Activated CD4-positive, CD25-positive, alpha-beta regulatory T cell (primary cell): ENCODE measurements at places on chromosomes 5 and 9.

- DNase-seq: no peak
Observed at GRCh38 chr5:54990841-54991258, 5.5 kb upstream of the ESM1 start.

GRCh38 chr9:117114768-117115167 lies 300.1 kb downstream of the ASTN2 start:
- no peak for DNase-seq

DNA sequence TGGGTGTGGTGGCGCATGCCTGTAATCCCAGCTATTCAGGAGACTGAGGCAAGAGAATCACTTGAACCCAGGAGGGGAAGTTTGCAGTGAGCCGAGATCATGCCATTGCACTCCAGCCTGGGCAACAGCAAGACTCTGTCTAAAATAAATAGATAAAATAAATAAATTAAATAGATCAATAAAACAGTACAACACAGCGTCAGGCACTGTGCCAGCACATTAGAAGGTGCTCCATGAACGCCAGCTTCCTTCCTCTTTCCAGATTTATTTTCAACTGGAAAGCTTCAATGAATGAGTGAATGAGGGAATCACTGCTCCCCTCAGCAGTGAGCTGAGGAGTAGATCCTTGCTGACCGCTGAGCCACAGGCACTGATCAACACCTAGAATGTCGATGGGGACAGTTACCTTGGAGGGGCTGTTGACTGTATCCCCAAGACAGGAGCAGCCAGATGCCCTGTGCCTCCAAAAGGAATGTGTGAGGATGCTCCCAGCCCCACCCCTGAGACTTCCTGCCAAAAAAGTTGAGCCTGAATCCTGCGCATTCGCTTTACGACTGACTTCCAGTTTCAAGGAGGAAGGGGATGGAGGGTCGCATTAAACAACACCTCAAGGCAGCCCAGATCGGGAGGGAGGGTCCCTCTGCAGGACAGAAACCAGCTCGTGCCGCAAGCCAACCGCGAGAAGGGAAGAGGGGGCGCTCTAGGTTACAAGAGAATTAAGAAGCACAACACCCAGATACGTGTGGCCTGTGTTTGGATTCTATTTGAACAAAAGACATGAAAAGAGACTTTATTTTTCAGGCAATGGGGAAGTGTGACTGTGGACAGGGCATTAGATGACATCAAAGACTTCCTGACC lies 54.0 kb upstream of the CNOT6 start:
- no peak for DNase-seq

DNA sequence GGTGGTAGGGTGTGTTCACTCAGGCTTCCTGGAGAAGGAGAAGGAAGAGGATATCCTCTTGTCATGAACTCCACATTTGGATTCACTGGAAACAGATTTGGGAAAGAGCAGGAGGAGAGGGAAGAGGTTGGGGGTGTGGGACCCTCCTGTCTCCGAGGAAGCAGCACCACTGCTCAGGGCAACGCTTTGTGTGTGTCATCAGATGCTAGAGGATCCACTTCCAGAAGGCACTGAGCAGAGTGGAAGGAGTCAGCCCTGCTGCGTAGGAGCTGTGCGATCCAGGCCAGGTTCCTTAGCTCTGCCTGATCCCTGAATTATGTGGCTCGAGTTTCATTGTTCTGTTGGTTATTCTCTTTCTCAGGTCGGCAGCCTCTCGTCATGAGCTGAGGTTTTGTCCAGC lies 37.3 kb upstream of the TJP2 start:
- DNase-seq: no peak

DNA sequence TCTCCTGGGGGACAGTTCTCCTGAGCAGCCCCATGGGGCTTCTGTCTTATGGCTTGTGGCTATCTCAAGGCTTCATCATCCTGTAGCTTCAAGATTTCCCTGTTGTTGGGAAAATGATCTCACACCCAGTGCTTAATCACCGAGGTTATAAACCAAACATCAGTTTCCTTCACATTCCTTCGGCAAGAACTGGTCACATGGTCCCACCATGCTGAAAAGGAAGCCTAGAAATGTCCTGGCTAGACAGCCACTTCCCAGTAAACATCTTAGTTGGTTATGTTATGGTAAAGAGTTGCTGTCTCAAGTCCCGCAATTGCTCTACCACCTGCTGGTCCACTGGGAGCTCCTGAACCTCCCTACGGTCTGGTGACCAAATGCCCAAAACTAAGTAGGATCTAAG lies 66.0 kb downstream of the RAB3C start:
- no peak for DNase-seq

DNA sequence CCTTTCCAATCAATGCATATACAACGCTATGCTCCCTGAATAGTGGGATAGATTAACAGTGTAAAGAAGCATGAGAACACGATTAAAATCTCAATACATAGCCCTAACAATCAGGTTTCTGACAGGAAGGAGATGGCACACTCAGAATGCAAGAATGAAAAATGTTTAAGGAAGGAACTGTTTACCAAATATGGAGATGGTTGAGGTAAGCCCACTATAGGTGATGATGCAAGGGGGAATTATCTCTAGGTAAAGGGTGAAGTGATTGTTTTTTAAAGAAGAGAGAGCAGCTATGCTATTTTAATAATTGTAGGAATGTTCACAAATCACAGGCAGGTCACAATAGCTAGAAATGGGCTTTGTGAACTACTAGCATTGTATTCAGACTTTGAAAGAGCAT lies 302.4 kb downstream of the CHSY3 start:
- no peak for DNase-seq

DNA sequence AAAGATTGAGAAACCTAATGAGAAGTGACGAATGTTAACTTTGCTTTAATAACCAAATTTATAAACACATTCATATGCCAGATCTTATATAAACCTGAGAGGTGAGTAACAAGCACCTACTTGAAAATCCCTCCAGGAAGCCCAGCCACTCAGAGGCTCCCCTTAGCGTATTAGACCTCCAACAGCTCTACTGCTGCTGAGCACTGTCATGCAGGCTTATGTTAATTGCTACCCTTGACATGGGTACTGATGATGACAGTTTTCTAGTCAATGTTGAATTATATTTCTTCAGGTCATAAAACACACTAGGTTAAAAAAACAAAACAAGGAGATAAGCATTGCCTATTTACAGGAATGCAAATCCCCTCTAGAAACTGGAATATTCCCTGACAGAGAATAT lies 161.2 kb downstream of the MPDZ start:
- no peak for DNase-seq
